NCI-H1105 treated with DMSO at 0.1 percent for 48 hours (cell line): ENCODE measurements at places on chromosomes 3 and 15.

DNA sequence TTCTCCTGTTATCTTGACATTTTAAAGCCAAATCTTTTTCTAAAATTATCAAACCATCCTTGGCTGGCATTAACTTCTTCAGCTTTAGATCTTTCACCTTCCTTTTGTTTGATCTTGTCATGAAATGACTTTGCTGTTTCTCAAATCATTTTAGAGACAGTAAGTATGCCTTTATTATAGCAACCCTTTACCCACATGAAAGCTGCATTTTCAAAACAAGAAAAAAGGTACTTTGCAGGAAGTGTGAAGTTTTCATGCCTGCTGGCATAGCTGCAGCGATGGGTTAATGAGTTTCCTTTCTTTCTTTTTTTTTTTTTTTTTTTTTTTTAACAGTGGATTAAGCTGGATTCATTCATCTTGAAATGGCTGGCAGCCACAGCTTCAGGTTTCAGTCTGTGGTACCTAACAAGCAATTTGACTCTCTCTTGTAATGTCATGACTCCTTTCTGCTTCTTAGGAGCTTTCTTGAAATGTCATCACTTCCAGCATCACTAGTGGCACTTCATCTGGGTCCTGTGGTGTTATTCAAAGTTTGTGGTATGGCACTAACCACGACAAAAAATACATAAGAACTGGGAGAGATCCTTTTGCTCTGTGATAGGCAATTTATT is 18.8 kb downstream of the SLC25A26 start:
- DNase-seq: no peak

DNA sequence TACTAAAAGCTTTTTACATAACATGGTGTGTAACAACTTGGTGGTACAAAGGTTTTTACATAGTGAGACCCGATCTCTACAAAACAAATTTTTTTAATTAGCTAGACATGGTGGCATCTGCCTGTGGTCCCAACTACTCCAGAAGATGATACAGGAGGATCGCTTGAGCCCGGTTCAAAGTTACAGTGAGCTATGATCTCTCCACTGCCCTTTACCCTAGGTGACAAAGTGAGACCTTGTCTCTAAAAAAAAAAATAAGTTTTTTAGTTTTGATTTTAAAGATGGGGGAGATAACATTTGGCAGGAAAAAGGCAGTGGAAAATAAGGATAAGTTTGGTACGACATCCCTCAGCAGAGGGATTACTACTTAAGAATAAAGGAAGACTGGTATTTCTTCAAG is 5.9 kb downstream of the FAM162A start:
- no peak for DNase-seq

DNA sequence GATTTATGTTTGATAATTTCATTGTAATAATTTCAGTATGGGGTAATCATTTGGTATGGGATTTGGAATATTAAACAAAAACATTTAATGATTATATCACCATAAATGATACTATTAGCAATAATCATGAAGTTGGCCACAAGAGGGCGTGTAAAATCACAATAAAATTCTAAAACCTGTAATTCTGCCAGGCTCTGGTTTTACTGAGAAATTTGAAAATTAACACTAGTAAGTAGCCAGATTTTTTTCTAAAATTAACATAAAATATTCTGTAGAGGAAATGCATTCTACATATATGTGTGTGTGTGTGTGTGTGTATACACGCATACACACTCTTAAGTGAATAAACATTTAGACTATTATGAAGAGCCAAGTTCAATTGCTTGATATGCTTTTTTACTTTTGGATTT is 40.5 kb downstream of the FEZF2 start:
- DNase-seq: peak; percentile 5

- no peak for DNase-seq
Observed at GRCh38 chr15:59388670-59389069, 16.0 kb upstream of the MYO1E start.

- DNase-seq: no peak
Observed at GRCh38 chr3:17390785-17391184, 351.6 kb downstream of the TBC1D5 start.

DNA sequence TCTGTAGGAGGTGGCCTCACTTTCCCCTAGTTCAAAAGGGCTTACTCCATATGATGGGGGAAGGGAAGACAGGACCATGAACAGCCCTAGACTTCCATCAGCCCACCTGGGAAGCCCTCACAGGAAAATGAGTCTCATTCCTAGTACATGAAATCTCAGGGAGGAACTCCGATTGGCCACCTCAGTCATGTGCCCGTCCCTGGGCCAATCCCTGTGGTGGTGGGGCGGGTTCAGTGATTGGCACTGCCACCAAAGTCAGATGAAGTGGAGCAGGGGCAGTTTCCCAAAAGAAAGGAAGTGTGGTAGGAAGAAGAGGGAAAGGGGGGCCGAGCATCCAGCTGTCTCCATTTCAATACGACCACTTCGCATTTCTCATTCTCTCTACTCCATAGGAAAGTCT is 25.9 kb upstream of the GP9 start:
- no peak for DNase-seq

DNA sequence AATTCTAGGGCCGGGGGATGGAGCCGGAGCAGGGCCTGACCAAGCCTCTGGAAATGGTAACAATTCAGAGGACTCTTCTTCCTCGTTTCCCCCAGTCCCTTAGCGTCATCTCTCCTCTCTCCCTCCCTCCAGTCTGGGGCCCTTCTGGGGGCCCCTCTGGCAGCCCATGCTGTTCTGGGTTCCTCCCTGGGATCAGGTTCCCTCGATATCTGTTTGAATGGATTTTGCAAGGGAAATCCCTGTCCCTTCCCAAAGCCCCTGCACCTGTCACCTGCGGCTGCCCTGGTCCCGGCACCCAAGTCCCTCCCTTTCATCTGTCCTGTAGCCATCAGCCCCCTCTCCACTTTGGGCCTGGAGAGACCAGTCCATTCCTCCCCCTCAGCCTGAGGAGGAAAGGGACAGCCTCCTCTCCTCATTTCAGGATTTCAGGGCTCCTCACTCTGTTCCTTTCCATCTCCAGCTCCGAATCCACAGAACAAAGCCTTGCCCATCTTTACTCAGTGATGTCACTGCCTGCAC is 1.7 kb upstream of the PLCB2 start:
- no peak for DNase-seq

DNA sequence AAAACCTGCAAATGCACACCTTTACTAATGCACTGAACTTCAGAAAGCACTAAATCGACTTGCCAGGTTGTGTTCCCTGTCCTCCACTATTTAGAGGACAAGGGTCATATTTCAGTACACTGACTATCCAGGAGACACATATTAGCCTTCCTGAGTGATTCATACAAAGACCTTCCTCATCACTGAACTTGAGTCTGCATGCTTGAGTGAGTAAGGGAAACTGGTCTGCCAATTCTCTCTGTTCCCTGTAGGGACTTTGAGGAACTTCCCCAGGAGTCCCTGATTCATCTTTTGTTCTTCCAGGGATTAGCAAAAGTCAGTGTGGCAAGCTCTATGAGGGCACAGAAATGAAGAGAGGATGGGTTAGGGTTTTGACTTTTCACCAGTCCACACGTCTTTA is 565.9 kb downstream of the PDCD6IP start:
- no peak for DNase-seq

GRCh38 chr3:74676-75243 is 121.8 kb upstream of the CHL1 start:
- no peak for DNase-seq

GRCh38 chr15:68328443-68328842 is 50.9 kb downstream of the FEM1B start:
- DNase-seq: no peak

GRCh38 chr3:25692341-25692740 is 27.6 kb upstream of the TOP2B start:
- no peak for DNase-seq

- DNase-seq: no peak
Observed at GRCh38 chr15:97446138-97446537, 514.4 kb upstream of the ARRDC4 start.

GRCh38 chr3:15221574-15222217 is 15.7 kb downstream of the CAPN7 start:
- no peak for DNase-seq

- no peak for DNase-seq
Observed at GRCh38 chr15:68299436-68299835, 21.9 kb downstream of the FEM1B start.

DNA sequence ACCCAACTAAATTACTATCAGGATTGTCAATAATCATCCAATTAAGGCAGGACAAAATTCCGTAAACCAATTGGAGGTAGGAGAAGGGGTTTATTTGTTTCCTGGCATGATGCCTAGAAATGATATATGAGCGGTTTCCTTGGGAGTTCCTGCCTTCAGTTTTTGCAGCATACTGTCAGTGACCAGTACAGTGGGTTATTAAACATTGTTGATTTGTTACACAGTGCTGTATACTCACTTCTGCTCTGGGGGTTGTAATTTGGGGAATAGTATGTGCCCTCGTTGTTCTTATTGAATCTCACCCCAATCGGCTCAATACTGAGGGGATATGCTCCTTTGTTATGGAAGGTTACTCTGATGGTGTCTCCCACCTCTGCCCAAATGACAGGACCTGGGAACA is 22.2 kb downstream of the CP start:
- DNase-seq: peak; percentile 91

DNA sequence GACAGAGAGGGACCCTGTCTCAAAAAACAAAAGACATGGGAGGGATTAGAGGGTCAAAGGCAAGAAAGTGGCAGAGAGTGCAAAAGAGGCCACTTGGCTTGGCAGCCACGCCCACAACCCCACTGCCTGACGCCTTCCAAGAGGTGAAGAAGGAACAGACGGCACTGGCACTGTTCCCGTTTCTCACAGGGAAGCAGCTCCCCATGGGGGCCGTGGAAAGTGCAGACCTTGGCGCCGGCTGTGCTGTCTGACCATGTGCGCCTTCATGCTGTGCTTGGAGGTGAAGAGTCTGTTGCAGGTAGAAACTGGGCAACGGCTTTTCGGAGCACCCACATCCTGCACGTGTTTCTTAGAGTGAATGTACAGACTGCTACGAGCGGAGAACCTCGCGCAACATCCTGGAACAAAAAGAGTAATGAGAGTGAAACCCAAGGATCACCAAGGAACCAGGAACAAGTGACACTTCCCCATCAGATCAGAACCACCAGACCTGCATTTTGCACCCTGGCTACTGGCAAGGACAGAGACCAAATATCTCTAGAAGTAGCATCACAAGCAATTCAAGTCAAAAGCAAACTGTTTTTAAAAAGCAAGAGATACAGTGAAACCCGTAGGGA is 9.7 kb downstream of the ZXDC start:
- DNase-seq: no peak

DNA sequence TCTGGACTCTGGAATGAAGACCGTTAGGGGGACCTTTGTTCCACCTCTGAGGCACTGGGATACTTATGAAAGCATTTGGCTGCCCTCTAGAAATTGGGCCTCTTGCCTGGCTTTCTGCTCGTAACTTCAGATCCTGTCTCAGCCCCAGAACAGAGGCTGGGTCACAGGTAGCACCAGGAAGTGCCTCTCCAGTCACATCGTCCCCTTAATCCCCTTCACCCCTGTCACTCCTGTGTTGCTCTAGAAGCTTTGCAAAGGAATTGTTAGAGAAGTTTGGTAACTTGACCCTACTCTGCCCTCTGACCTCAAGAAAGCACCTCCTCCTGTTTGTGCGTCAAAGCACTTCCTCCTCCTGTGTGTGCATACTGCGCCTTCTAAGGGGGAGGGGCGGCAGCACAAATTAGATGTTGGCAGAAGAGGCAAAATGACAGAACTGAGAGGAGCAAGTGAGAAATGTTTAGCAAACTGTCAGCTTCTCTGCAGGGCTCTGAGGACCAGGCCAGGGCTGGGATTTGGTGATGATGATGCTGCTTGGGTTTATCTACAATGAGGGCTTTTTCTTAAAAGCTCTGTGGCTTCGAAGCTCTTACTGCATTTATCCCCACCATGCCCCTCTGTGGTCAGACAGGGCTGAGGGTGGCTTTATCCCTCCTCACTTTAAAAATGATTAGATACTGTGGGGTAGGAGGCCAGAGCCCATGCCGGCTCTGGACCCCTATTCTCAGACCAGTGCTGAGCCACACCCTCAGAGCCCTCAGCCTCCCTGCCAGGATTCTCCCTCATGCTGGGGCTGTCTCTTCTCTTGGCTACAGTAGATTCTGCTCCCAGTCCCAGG is 76.2 kb downstream of the LARS2 start:
- DNase-seq: no peak

DNA sequence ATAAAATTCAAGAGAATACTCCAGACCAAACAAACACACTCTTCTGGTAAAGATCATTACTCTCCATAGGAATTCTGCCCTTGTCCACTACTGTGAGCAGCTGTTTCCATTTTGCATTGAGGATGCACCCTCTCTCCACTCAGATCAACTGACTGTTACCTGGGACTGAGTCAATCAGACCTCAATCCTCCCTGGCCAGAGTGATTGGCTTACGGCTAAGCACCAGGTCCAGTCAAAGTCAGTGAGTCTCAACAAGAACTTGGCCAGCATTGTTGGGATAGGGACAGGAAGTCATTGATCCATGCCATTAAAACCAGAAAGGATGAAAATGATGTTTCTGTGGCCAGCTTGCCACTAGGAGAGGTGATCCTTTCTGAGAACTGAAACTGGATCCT is 79.7 kb downstream of the WNT5A start:
- DNase-seq: no peak

DNA sequence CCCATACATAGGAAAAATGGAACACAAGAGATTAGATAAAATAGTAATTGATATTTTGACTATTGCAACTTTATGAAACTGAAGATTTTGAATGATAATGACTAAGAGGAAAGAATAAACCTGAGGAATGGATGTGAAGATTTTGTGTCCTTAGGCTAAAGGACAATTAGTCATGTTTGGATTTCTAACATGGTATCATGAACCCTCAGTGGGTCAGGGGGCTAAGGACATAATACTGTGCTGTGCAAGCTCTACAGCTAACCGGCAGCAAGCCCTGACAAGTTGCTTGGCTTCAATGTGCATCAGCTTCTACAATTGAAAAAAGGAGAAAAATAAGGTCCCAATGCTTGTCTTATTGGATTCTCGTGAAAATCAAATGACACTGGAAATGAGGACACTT is 491.0 kb downstream of the MECOM start:
- no peak for DNase-seq

DNA sequence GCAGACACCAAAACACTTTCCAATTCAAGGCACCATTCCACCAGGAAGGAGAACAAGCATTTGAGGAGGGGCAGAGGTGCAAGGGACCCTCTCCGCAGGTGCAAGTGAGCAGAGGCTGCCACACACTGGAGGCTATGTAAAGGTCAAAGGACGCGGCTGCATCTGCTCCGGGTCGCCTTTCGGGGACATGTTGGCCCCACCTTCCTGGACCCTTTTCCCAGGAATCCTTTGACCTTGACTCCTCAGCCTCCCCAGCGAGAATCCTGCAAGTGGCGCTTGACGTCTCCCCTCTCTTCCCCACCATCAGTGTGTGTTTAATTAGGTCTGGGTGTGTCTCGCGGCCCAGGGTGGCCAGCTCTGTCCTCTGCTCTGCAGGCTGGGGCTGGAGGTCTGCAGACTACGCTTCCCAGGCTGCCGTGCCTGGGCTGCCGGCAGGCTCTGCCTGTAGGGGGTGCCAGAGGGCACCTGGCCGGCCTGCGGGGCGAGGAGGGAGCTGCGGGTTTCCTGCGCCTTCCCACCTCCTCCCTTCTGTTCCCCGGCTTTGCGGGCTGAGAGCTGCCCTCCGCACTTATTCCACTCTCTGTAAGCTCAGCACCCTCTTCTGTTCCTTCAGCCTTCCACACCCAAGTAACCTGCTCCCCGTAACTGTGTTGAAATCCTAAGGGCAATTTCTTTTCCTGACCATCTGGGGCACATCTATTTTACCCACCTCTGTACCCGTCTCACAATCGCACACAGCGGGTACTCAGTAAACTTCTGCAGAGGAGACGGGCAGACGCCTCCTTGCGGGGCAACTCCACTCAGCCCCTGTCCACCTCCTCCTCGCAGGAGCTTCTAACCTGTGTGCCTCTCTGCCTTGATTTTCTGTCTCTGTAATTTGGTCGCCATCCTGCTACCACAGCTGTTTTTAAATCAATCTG is 129.8 kb downstream of the NSMCE3 start:
- no peak for DNase-seq
